ENCODE measurements at places on chromosomes 4 and X. TPM values are rescaled to one million over a fixed set of nuclear protein-coding genes. Genes with fewer than 3 reads are reported as not detected.

- DNase-seq = no peak
These were observed 206.9 kb downstream of the SPCS3 start for GRCh38 chr4:176526704-176527103.

- no peak for DNase-seq
These were observed 31.5 kb upstream of the RAPGEF2 start for GRCh38 chr4:159071178-159071968.

Gene MAGED4B
- total RNA-seq = 8.3 TPM

- no peak for DNase-seq
These were observed 62.8 kb downstream of the LRBA start for GRCh38 chr4:150952167-150952845.

GRCh38 chr4:186158966-186159365 lies 32.4 kb upstream of the CYP4V2 start:
- DNase-seq = no peak

GRCh38 chr4:146637621-146638332 lies 916 bp upstream of the POU4F2 start:
- DNase-seq = no peak

DNA sequence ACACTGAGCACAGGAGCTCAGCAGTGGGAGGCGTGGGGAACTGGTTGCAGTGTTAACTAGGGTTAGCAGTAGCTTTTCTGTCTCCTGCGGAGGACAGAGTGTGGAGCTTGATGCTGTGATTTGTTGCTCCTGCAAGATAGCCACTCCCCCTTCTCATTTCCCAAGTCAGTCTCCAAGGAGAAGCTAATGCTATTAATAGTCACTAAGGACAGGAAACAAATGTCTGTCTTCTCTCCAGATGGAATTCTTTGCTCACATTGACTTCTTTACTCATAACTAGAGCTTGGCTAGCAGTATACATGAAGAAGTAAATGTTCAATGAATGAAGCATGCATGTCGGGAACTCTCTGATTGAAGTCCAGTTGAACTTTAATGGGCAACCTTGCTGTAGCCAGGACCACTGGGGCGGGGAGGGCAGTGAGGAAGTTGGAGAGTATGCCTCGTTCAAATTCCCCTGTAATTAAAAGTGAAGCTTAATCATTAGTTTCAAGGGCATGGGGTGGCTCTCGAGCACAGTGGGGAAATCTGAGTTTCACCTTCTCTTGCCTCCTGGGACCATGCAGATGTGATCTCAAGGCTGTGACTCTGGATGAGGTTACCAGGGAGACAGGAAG lies 156.6 kb upstream of the SCML1 start:
- DNase-seq = no peak

Gene TGIF2LX
- not detected for total RNA-seq

Gene AFP
- total RNA-seq = not detected

Gene TBC1D8B
- 11.1 TPM for total RNA-seq

GRCh38 chrX:9700555-9700954 lies 65.1 kb downstream of the GPR143 start:
- DNase-seq = no peak

- no peak for DNase-seq
These were observed 17.8 kb upstream of the ARSJ start for GRCh38 chr4:113997206-113997605.

DNA sequence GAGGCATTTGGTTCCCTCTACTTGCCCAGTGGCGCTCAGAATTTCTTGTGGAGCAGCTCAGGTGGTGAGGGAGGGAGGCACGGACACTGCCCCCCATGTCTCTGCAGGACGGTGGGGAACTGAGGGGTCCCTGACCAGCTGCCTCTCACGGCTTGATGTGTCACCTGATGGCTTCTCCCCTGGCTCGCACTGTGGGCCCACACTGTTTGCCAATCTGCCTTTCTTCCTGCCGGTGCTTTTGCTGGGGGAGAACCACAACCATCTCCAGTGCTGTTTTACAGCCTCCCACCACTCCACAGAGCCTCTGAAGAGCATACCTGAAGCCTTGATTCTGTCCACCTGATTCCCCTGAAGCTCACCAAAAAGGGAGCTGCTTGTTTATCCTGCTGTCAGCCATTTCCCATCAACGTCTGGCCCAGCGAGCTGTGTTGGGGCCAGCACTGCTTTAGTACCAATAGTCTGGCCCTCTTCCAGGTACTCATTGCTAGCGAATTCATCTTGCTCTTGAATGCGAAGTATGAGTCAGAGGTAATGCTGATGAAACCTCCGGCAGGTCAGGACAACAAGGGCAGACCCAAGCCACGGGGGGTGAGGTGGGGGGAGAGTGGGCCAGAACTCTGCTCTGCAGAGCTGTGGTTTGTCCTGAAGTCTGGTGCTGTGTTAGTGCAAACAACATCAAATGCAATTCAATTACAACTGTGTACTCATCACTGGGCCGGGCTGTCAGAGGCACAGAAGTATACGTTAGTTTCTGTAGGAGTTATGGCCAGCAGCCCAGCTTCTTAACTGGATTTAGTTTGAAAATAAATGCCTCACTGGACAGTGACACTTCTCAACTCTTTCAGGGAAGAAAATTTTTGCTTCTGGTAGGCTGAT lies 208.3 kb upstream of the JADE1 start:
- DNase-seq = peak; percentile 87

GRCh38 chrX:9316096-9316495 lies 148.8 kb upstream of the TBL1X start:
- no peak for DNase-seq

DNA sequence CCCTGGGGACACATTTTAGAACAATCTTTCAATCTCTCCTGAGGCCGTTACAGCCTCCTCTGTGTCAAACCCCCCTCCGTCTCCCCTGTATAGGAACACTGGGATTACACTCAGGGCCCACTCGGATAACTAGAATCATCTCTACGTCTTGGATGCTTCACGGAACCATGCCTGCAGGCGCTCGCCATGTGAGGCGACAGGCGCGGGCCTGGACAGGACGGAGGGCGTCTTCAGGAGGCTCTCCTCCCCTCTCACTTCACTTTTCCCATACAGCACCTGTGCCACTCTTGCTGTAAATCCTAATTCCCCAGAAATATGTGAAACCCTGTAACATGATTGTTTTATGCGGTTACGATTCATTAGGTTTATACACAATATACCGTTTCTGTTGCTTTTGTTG lies 4.0 kb upstream of the IDUA start:
- DNase-seq = no peak

Gene ANOS1
- 2.3 TPM for total RNA-seq

Gene RPA4
- total RNA-seq = 2.6 TPM

- no peak for DNase-seq
These were observed 75.5 kb upstream of the IRS4 start for GRCh38 chrX:108811891-108812290.

GRCh38 chr4:137535718-137536117 lies 3.4 kb upstream of the PCDH18 start:
- DNase-seq = no peak

DNA sequence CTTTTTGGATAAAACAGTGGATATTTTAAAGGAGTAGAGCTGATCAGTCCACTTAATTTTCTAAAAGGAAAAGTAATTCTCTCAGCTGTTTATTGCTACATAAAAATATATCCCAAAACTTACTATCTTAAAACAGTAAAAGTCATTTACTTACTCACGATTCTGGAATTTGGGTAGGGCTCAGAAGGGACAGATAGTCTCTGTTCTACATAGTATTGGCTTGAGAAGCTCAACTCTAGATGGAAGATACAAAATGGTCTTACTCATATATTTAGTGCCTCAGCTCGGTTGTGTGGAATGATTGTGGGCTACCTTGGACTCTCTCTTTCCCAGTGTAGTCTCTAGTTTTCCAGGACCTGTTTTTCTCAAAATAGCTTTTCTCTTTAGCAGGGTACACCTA lies 691.5 kb upstream of the POU3F4 start:
- no peak for DNase-seq

Gene PAGE5
- not detected for total RNA-seq

Gene ADH6
- total RNA-seq = 3.1 TPM

- no peak for DNase-seq
These were observed 121.9 kb downstream of the SMIM20 start for GRCh38 chr4:26035921-26036320.

Gene COL4A6
- total RNA-seq = 16.1 TPM

Gene CFAP299
- total RNA-seq = not detected

Gene ARR3
- total RNA-seq = not detected
